Uterus (tissue), 4 donors: ENCODE measurements at places on chromosomes 4 and X. TPM values are rescaled to one million over a fixed set of nuclear protein-coding genes. Genes with fewer than 3 reads are reported as not detected.

USP17L18 gene
- total RNA-seq = not detected

KLB gene
- total RNA-seq = 0.21 TPM

DNA sequence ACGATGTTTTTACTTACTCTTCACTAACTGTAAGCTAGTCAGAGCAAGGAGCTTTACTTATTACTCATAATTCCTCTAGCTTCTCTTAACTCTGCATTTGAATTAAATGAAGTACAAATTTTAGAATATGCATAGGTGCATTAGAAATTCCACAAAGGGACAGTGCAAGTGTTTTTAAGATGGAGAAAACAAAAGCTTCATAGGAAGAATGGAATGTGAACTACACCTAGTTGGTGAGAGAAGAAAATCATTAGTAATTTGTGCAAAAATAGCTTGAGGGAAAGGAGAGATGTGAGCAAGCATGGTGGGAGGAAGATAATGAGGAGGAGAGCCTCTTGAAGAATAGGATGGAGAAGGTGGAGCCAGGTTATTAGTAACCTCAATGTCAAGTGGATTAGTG, 77.5 kb upstream of the SMARCA5 start:
- H3K4me1 ChIP-seq = no peaks in the 10 kb centered on the region
- no peaks in the 10 kb centered on the region for H3K27me3 ChIP-seq
- H3K36me3 ChIP-seq = no peaks in the 10 kb centered on the region
- no peak overlapping the region for H3K4me3 ChIP-seq

GRCh38 chrX:74340051-74340450, 36.1 kb downstream of the ZCCHC13 start:
- no peak for DNase-seq
- no peak overlapping the region for H3K4me3 ChIP-seq
